Renal cortex interstitium (tissue), 15 donors: ENCODE measurements at places on chromosomes 5 and 9. TPM values are rescaled to one million over a fixed set of nuclear protein-coding genes. Genes with fewer than 3 reads are reported as not detected.

Gene SLC46A2
- 0.06 TPM for polyA plus RNA-seq

Gene GALNT12
- 7.0 TPM for polyA plus RNA-seq

Gene F12
- 25.2 TPM for polyA plus RNA-seq

Gene CDK5RAP2
- polyA plus RNA-seq: 61.8 TPM

Gene IL13
- polyA plus RNA-seq: not detected

Gene GABRA1
- not detected for polyA plus RNA-seq

Gene DBH
- polyA plus RNA-seq: 0.95 TPM

Gene FOXD4L3
- 0.07 TPM for polyA plus RNA-seq

Gene ADAM19
- 8.7 TPM for polyA plus RNA-seq

Gene IFNA13
- not detected for polyA plus RNA-seq

Gene DEPDC1B
- 32.0 TPM for polyA plus RNA-seq

Gene GPBP1
- 163 TPM for polyA plus RNA-seq

Gene LIX1
- polyA plus RNA-seq: 5.4 TPM

Gene MSMP
- not detected for polyA plus RNA-seq

Gene NR2F1
- 328 TPM for polyA plus RNA-seq
